Stimulated activated CD8-positive, alpha-beta memory T cell treated with anti-CD3 and anti-CD28 coated beads, Interleukin-4, amount 100 ng/mL, for 1 hour (primary cell): ENCODE measurements at places on chromosomes 1 and 21.

GRCh38 chr1:94144836-94145235, 23.9 kb upstream of the ABCA4 start:
- DNase-seq, result no peak

DNA sequence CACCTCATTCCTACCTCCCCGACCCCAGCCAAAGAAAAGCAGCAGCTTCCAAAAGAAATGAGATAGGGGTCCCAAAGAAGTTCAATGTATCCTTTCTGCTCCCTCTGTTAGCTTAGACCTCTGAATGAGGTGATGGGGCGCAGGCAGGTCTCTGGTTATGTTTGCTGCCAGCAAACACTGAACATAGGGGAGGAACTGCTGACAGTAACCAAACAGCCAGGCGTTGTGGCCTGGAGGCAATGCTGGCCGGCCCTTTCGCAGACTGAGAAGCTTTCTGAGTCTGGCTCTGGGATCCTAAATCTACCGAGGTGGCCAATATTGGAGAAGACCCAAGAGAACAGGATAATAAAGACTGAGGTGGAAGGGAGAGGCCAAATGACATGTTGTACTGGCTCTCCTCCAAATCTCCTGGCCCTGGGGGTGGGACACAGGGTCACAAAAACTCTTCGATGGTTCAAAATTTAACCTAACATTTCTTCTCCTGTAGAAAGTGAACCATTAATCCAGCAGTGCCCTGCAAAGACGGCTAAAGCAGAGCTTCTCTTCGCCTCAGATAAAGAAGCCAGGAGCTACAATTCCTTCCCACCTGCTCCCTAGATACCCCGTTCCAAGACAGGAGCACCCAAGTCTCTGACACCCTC, 19.6 kb downstream of the SSR2 start:
- DNase-seq, result no peak

DNA sequence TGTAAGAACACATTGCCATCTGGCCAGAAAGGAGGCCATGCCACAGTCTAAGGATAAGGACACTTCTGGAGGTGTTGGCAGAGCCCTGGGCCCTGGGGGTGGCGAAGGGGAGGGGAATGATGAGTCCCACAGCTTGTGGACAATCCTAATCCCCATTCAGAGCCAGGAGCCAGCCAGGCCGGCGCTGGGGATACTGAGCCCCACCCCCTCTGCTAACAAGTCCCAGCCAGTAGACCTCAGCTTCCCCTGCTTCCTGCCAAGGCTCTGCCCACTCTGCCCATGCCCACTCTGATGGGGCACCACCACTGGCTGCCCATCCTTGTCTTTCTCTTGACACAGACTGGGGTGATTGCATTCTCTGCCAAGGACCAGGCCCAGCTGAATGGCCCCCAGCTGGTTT, 71.9 kb downstream of the NAV1 start:
- DNase-seq, result no peak

GRCh38 chr1:15386164-15386749, 23.4 kb upstream of the EFHD2 start:
- DNase-seq, result no peak
